ENCODE measurements at places on chromosomes 12 and 14.

DNA sequence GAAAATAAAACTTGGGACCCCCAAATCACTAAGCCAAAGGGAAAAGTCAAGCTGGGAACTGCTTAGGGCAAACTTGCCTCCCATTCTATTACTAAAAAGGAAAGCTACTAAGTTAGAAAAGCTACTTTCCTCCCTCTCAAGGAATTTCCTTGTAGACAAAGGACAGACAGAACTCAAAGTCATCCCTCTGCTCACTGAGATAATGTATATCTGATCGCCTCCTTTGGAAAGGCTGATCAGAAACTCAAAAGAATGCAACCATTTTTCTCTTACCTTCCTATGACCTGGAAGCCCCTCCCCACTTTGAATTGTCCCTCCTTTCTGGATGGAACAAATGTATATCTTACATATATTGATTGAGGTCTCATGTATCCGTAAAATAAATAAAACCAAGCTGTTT is 190.5 kb upstream of the DCN start:
- no peak for DNase-seq

DNA sequence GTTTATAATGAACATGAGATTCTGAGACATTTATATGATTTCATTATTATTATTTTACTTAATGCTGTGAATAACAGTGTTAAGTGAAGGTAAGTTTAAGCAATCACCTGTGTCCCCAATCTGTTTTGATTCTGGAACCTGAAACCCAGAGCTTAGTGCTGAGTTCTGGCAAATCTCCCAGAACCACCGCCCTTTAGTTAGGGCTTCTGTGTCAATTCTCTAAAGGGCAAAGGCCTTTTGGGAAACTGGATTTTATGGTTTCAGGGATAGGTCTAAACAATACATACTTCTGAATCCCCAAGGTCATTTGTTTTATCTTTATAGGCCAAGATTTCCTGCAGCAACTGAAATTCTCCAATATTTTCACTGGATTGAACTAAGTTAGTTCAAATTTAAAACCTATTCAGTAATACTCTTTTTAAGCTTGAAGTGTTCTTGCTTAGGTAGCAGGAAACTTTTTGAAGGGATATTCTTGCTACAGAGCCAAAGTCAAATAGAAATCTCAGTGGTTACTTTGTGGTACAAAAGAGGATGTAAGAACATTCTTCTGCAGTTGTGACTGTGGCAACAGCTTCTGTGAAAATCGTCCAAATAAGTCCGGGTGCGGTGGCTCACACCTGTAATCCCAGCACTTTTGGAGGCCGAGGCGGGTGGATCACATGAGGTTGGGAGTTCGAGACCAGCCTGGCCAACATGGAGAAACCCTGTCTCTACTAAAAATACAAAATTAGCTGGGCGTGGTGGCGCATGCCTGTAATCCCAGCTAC is 10.0 kb upstream of the PKP2 start:
- no peak for DNase-seq

GRCh38 chr12:124445121-124445718 is 122.2 kb downstream of the NCOR2 start:
- no peak for DNase-seq

DNA sequence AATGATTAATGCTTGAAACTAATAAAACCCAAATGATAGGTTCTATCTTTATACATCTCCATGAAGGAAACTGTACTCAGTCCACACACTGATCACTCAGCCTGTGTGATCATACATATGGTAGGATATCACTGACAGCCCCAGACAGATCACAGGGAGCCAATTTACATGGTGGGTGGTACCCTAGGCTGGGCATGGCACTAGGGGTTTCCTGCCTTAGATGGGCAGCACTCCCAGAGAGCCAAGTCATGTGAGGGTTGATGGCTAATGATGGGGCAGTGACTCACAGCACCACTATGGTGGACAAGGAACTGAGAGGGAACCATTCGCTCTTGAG is 89.6 kb upstream of the PTPRR start:
- no peak for DNase-seq

GRCh38 chr14:67358924-67359774 is 455 bp downstream of the ATP6V1D start:
- no peak for DNase-seq

- DNase-seq, result no peak
Observed at GRCh38 chr12:87870061-87870460, 159.1 kb downstream of the C12orf50 start.

- no peak for DNase-seq
Observed at GRCh38 chr12:80766897-80767296, 50.2 kb downstream of the MYF5 start.

GRCh38 chr14:68574906-68575305 is 218.0 kb downstream of the ZFP36L1 start:
- DNase-seq, result no peak

GRCh38 chr14:21520767-21521166 is 5.4 kb downstream of the SALL2 start:
- no peak for DNase-seq

- DNase-seq, result no peak
Observed at GRCh38 chr12:24767016-24767415, 181.9 kb downstream of the BCAT1 start.

- DNase-seq, result no peak
Observed at GRCh38 chr12:102760322-102760721, 156.7 kb downstream of the PAH start.

- DNase-seq, result no peak
Observed at GRCh38 chr12:47041327-47041726, 38.1 kb upstream of the PCED1B start.

All from activated CD8-positive, alpha-beta memory T cell treated with anti-CD3 and anti-CD28 coated beads for 1 hour (primary cell).